Stimulated activated CD8-positive, alpha-beta memory T cell treated with anti-CD3 and anti-CD28 coated beads, Interleukin-7, amount 100 ng/mL, for 48 hours (primary cell): ENCODE measurements at places on chromosomes 3 and 15.

DNA sequence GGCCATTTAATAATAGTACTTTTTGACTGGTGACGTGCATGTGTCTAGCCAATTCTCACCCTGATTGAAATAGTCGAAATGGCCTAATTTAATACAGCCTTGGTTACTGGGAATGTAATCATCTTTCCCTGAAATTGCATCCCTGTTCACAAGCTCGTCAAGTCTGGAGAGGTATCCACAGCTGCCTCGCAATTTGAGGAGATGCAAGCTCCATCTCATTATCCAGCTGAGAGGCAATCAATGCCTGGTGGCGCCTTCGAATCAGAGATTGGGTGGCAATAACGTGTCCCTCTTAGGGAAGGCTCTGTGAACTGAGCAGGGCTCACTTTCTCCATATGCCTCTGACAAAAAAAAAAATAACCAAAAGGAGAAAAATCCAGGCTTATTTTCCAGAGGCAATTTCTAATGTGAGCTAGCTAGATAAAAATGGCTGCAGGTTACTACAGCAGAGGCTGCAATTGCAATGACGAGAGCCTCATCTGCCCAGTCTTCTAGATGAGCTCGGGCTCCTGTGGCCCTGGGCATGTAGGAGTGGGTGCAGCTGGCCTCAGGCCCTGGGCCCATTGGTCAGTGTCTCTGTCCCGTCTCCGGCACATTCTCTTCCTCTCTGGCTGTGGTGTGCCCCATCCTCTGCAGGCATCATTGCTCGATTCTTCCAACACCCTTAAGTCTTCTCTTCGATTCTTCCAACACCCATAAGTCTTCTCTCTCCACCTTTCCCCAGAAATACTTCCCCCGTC is 487.5 kb downstream of the GABRG3 start:
- no peak for DNase-seq

DNA sequence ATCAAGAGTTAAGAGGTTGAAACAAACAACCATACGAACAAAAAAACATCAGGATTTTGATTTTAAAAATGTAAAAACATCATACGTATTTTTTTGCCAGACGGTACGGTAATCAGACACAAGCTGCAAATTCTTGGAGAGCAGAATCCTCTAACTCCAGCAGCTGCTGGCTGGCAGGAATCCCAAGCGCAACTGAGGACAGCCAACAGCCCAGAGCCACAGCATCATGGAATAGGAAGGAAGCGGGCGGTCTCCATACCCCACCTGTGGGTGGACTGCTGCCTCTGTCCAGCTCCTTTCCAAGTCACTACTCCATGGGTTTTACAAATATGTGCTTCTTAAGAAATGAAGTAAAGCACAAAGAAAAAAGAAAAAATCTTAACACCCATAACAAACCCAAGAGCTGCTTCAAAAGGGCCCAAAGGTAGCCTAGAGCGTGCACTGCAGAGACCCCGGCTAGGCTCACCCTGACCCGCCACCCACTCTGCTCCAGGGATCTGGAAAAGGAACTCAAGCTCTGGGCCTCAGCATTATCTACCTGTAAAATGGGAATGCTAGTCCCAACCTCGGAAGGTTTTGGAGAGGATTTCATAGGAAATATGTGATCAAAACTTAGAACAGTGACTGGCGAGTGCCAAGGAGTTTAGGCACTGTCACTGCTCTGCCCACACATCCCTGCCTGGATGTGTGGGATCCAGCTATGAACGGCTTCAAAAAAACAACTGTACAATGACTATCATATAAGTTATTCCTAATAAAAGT is 33.4 kb downstream of the ZXDC start:
- no peak for DNase-seq

- no peak for DNase-seq
Observed at GRCh38 chr15:80275961-80276360, 23.9 kb upstream of the CTXND1 start.

DNA sequence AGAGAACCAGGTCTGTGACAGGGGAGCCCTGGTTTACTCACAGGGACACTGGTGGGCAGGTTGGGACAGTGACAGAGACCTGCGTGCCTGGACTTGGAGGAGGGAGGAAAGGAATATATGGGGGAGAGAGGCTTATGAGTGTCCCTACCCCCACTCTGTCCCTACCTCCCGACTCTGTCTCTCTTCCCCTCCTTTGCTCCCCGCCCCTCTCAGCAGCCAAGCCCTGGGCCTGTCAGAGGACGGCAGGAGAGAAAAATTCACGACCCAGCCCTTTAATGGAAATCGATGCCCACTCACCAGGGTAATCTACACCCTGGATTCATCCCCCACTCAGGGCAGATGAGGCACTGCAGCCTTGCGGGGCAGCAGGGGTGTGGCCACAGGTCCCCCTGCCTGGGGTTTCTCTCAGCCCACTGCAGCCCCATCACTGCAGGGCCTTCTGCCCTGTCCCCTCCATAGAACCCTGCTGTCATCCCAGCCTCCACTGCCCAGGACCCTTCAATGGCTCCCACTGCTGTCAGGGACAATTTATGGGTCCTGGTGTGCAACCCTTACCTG is 135.9 kb upstream of the LINGO1 start:
- DNase-seq, result no peak

GRCh38 chr3:150307311-150308036 is 100.6 kb upstream of the TSC22D2 start:
- DNase-seq, result no peak

DNA sequence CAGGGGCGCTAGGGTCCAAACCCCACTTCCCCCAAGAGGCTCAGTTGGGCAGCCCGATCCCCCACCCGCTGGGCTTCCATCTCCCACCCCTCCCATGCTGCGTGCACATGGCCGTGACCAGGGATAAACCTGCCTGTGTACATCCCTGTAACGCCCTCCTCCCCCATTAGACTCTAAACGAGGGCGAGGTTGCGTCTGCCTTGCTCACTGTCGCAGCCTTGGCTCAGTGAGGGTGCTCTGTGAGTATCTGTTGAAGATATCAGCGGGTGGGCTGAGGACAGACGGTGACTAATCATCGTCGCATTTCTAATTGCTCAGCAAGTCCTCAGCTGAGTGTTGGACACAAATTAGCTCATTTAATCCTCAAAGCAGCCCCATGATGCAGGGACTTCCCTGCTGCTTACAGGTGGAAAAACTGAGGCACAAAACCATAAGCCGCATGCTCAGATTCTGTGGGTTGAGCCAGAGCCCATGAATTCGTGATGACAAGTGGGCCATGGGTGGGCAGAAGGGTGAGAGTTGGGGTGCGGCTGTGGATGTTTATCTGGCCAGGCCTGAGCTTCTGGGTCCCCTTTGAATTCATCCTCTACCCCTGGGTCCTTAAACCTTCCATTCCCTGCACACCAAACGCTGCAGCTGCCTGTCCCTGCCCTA is 26.0 kb downstream of the FBLN2 start:
- peak; percentile 26 for DNase-seq

- DNase-seq, result no peak
Observed at GRCh38 chr15:70579766-70580165, 183.6 kb downstream of the UACA start.

GRCh38 chr3:21168471-21168870 is 582.5 kb downstream of the ZNF385D start:
- DNase-seq, result no peak
